ENCODE measurements at places on chromosomes 11 and 22.

GRCh38 chr11:34204396-34205279, 99.2 kb downstream of the NAT10 start:
- no peak for DNase-seq

DNA sequence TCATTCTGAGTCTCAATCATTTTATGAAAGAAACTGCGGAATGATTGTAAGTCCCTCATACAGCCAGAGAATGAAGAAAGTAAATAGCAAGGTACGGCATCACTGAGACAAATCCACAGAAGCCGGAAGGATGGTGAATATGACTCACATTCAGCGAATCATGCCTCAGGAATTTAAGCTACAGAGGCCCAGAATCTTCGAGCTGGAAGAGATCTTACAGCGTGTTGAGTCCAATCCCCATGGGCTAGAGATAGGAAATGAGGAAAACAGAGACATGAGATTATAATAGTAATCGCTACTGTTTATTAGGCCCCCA, 173.2 kb downstream of the KIF18A start:
- DNase-seq: peak; percentile 90

DNA sequence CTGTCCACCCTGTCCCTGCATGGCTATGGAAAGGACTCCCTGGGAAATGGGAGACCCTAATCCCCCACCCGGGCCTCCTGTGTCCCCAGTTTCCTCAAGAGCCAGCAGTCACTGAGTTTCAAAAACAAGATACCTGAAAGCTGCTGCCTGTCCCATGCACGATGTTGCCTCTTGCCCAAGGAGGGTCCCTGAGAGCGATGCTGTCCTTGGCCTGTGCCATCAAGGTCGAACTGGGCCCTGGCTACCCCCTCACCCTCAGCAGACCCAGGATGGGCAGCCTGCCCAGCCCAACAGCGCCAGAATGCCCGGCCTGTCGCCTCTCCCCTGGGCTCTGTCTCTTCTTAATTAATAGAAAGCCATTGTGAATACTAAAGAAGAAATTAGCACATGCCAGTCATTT, 104.5 kb upstream of the LMO1 start:
- DNase-seq: no peak

- DNase-seq: no peak
These were observed 16.1 kb upstream of the ARHGEF17 start for GRCh38 chr11:73291781-73292524.

DNA sequence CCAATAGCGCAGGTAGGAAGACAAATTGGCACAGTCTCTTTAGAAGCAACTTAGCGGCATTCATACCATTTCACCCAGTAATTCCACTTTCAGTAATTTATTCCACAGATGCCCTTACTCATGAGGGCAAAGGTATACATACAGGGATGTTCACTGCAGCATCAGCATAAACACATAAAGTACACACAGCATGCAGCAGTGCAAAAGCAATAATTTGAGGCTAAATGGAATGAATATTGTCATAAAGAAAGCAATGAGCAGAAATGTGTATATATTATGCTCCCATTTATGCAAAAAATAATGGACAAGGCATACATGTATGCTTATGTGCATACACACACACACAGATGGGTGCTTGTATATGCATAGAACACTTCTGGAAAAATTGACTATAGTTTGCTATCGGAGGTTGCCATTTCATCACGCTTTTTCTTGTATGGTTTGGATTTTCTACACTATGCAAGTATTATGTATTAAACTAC, 50.2 kb downstream of the TECTA start:
- DNase-seq: no peak

GRCh38 chr11:94303966-94304958, at the start of gene IZUMO1R:
TSS of gene IZUMO1R (plus strand) at chr11:94304580. CDS start at chr11:94305637, 1,057 bp downstream.
- no peak for DNase-seq

DNA sequence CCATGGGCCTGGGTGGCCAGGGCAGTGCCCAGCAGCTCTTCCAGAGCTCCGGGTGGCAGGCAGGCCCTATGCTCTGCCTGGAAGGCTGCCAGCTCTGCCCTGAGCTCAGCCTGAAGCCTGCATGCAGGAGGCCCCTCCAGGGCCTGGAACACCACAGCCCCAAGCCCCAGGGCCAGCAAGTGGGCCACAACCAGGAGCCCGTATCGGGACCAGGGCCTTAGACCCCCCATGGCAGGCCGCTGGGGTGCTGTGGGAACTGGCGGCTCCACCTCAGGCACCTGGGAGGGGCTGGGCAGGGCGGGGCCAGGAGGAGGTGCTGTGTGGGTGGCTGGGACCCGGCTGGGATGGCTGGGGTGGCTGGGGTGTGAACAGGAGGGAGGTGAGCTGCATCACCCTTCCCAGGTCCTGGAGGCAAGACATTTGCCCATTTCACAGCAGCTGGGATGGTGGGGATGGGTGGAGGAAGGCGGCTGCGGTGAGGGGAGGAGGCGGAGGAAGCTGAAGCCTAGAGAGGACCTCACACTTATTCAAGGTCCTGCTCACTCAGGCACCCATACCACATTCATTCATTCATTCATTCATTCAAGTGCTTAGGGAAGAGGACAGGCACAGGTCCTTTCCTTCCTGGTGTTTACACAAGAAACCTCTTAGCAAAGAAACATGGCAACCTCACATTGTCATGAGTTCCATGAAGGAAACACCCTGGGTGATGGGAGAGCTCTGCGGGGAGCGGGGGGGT, at the start of gene KCNK7:
Gene KCNK7 (minus strand): TSS at position 258 of the 739 bp plus-strand sequence. CDS start 28 bp downstream, at position 230.
- DNase-seq: no peak

DNA sequence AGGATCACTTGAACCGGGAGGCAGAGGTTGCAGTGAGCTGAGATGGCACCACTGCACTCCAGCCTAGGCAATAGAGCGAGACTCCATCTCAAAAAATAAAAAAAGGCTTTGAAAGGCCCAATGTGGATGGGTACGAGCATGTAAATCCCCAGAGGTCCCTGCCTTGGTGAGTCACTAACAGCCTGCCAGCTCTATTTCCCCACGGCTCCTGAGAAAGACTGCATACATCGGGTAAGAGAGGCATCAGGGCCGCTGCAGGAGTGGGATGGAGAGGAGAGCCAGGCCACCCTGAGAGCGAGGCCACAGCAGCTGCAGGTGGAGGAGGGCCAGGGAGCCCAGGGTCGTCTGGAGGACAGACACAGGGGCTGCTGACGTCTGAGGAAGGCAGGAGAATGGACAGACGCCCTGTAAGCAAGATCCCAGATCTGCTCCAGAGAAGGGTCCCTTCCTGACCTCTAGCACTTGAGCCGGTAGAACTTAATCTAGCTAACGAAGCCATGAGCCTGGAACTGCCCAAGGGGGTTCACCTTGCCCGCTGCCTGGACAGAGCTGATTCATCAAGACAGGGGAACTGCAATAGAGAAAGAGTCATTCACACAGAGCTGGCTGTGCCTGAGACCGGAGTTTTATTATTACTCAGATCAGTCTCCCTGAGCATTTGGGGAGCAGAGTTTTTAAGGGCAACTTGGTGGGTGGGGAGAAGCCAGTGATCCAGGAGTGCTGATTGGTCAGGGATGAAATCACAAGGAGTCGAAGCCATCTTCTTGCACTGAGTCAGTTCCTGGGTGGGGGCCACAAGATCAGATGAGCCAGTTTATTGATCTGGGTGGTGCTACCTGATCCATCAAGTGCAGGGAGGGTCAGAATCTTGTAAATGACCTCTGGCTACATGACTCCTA, 5.1 kb upstream of the KRTAP5-9 start:
- DNase-seq: no peak

DNA sequence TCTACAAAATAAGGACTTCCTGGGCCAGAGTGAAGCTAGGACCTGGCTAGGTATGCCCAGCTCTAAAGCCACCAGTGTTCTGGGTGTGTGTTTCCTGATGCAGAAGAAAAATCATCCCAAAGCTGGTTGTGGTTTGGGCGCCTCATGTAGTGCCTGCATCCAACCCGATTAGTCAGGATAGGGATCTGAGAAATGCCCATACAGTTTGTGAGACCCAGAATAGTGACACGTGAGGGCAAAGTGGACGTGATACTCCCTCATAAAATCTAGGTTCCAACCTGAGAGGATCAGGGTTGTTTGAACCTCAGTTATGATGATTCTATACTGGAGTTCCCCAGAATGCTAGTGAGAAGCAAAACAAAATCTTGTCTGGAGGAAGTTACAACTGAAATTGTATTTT, 238.4 kb downstream of the TBC1D22A start:
- no peak for DNase-seq

DNA sequence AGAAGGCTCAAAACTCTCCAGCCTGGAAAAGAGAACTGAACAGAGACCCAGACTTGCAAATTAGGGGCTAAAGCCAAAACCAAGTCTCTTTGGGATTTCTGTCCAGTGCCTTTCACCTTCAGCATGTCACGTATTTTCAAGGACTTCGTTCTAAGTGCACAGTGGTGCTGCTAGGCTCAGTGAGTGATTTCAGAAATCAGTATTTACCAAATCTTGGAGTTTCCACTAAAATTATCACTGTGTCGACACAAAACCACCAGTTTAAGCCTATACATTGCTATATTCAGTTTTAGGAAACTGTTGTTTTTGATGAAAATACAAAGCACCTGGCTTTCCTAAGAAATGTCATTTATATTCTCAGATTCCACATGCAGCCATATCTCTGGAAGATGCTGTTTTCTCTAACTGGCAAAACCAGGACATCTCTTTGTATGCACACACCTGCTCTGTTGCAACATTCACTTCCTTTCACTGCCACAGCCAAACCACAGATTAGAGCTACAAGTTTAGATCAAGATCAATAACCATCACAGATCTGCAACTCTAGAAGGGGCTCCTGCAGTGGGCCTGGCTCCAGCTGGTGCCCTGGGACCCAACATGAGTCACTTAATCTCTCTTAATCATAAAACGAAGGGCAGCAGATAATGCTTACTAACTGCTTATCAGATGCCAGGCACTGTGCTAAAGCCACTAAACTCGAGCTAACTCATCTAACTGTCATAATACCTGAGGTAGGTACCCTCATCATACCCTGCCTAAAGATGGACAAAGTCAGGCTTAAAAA, 22.3 kb downstream of the SMCO4 start:
- no peak for DNase-seq

GRCh38 chr11:1854949-1855885, 2.3 kb downstream of the LSP1 start:
- DNase-seq: no peak

DNA sequence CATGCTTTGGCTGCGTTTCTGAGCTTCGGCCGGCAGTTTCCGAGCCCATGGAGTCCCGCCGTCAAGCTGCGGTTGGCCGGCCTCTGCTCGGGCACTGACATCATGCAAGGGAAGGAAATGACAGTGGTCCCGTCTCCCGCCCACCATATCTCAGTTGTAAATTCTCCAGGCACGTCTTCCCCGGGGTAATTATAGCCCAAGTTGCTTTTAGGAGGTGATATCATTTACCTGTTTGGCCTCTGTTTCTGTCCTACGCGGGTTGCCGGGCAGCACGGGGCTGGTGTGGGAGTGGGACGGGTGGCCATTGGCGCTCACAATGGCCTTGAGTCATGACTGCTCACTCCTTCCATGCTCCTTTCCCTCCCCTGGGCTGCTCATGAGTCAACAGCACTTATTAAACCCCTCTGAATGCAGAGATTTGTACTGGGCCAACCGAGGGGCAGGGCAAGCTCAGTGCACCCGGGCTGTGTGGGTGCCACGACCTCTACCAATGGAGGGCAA, 4.2 kb upstream of the ANO1 start:
- no peak for DNase-seq

DNA sequence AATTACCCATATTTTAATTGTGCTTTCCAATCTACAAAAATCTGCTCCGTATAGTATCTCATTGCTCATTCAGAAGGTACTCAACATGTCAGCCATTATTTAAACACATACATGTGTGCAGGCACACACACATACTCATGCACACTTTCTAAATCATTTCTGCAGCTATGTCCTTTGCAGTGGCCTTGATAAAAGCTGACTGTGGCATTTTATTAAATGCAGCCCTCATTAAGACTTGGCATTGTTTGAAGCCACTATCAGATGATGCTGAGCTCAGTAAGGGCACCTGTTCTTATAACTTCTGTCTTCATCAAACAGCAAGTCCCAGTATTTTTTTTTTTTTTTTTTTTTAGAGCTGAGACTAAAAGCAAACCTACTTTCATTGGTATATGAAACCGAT, 1071.9 kb upstream of the CCDC90B start:
- DNase-seq: no peak

DNA sequence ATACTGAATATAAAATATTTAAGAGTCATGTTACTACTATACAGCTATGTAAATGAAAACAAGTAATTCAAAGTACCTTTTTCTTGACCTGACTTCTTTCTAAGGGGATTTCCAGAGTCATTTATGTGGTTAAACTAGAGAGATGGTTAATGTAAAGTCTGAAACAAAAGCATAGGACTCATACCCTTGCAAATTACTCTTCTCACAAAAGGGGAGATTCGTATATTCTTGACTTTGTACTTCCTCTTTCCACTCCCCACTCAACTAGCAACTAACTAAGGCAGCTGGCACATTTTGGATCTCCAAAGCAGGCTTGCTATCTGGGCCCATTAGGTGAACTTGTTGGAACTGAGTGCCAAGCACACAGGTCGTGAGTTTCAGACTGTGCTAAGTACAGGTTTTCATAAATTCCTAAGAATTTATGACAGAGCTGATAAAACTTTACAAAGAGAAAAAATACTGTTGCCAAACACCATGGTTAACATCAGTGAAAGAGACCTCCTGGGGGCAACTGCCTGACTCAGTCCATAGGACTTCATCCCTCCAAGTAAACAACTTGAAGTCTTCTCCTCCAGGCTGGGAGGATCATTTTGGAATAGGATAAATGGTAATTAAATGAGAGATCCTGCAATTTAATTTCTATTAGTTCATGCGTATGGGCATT, 77.0 kb upstream of the DDI1 start:
- peak; percentile 35 for DNase-seq

- no peak for DNase-seq
These were observed 1.5 kb upstream of the SOX10 start for GRCh38 chr22:37985751-37986281.

DNA sequence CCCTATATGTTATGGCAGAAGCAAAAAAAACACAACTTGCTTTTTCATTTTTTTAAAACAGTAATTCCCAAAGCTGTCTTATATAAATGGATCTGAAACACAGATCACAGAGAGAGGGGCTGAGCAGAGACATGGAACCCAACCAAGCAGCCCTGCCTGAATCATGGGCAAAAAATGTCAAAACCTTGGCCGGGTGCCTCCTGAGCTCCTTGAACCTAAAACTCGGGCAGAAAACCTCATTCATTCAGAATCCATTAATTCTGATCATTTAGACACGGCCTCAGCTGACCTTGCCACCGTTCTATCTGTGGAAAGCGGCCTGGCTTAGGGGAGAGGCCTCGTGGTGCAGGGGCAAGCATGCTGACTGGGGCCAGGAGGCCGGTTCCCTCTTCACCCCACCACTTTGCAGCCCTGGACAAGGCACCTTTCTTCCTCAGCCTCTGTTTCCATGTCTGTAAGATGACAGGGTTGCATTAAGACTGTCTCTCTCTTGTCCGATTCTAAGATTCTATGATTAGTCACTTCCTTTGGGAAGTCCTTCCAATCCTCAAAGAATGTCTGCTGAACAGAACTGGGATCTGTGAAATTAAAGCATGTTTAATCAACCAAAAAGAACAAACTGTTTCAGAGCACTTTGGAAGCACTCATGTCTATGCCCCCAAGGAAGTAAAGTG, 26.0 kb downstream of the TENM4 start:
- DNase-seq: no peak

GRCh38 chr11:134921938-134922337, 509.9 kb upstream of the B3GAT1 start:
- DNase-seq: no peak

GRCh38 chr22:17201285-17201945, 17.8 kb downstream of the ADA2 start:
- DNase-seq: no peak

GRCh38 chr11:30128269-30128932, 102.4 kb upstream of the FSHB start:
- no peak for DNase-seq

GRCh38 chr11:123678246-123678645, 23.8 kb upstream of the SCN3B start:
- no peak for DNase-seq

GRCh38 chr11:70951139-70951804, 301.1 kb downstream of the SHANK2 start:
- no peak for DNase-seq

Measured in AG09309 (cell line).